ENCODE measurements at places on chromosomes 5 and 9.

DNA sequence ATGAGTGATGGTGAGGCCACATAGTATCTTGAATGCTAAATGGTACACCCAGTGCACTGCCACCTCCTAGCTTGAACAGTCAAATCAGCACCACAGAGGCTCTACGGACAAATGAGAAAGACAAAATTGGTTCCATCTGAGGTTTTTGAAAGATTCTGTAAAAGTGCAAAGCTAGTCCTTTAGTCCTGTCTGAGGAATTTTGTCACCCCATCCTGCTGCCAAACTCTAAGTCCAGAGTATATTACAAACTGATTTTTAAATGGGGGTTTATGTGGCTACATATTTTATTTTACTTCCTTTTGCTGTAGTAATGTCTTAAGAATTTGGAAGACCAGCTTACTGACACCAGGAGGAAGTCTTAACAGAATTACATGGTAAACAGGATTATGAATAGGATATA lies 7.7 kb downstream of the FREM1 start:
- DNase-seq = no peak

GRCh38 chr5:147760086-147760875 lies 22.2 kb downstream of the JAKMIP2 start:
- DNase-seq = no peak

GRCh38 chr5:161897033-161897432 lies 49.1 kb downstream of the GABRA1 start:
- no peak for DNase-seq

GRCh38 chr5:2130361-2130760 lies 247.6 kb upstream of the IRX4 start:
- DNase-seq = no peak

GRCh38 chr5:38613992-38614836 lies 57.8 kb upstream of the LIFR start:
- no peak for DNase-seq

GRCh38 chr5:51846015-51846414 lies 462.8 kb downstream of the ISL1 start:
- DNase-seq = no peak

GRCh38 chr9:88751781-88752180 lies 216.8 kb downstream of the NXNL2 start:
- no peak for DNase-seq

DNA sequence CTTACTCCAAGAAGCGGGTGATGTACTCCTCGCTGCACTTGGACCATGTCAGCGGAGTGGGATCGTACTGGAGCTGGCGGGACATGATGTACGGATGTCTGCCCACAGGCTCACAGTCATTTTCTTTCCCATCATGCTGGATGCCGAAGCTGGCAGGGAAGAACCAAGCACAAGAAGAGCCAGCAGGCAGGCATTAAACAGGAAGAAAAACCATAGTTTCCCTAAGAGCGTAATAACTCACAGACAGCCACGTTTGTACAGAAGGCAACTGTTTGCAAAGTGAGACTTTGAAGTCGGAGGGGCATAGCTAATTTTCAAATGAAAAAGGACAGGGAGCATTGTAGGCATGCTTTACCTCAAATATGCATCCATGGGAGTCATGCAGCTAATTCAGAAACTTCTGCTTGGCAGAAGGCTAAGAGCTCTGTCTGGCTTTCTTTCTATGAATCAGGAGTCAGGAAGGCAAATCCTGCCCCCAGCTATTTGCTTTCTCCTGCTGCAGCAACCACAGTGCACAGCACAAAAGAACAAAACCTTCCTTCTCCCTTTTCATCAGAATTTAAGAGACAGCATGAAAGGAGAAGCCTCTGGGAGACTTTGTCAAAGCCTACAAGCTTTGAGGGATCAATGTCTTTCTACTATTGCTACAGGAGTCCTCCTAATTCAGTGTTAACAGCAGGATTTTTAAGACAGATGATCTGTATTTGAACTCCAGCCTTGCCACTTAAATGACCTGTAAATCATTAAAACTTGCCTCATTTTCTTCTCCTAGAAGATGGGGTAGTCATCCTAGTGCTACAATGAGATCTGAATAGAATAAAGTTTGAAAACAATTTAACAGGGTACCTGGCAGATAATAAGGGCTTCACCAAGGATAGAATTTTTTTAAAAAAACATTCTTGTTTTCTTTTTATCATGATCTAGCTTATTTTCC lies 209.1 kb downstream of the TARS1 start:
- no peak for DNase-seq

- DNase-seq = no peak
Observed at GRCh38 chr9:82090046-82090445, 101.5 kb downstream of the SPATA31D1 start.

DNA sequence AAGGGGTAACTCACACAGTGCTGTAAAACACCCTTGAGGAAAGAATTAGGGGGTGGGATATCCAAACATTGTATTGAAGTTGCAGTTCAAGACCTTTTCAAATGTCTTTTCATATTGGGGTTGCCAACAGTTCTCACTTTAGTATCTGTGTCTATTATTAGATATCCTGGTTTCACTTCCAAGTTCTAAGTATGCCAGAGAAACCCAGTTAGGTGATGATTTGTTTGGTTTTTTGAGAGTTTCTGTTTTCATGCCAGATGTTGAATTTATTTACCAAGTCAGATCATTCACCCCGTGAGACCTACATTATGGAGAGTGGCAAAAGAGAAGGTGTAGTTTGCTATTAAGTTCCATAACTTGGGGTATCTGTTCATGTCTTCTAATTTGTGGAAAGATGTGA lies 64.5 kb downstream of the C9orf152 start:
- no peak for DNase-seq

- DNase-seq = no peak
Observed at GRCh38 chr5:451587-452458, 8.8 kb downstream of the EXOC3 start.

GRCh38 chr9:994005-994404 lies 17.6 kb downstream of the DMRT3 start:
- DNase-seq = no peak
